ENCODE measurements at places on chromosomes 12 and 14. TPM values are rescaled to one million over a fixed set of nuclear protein-coding genes. Genes with fewer than 3 reads are reported as not detected.

GRCh38 chr14:78967111-78967809 is 797.1 kb downstream of the NRXN3 start:
- no peak for DNase-seq

- no peak for DNase-seq
Measured at GRCh38 chr12:98817742-98818141, 172.7 kb downstream of the APAF1 start.

DNA sequence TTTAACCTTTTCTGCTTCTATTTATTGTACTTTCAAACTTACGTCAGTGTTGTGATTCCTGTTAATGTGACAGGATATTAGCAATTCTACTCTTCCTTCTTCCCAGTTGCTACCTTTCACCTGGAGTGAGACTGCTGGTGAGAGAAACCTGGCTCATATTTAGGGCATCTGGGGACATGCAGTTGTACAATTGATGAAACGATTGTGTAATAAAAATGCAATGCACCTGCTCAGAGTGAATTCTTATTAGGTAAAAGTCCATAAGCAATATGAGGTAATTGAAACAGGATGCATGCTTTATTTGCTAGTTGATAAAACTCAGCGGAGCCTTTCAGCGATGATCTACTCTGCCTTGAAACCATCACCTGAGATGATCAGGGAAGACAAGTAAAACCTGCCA is 116.1 kb upstream of the FBXO33 start:
- no peak for DNase-seq

The MORN3 gene
- 0.32 TPM for total RNA-seq

Data from posterior vena cava (tissue), 2 donors.